ACHN (cell line): ENCODE measurements at places on chromosomes 6 and 20.

DNA sequence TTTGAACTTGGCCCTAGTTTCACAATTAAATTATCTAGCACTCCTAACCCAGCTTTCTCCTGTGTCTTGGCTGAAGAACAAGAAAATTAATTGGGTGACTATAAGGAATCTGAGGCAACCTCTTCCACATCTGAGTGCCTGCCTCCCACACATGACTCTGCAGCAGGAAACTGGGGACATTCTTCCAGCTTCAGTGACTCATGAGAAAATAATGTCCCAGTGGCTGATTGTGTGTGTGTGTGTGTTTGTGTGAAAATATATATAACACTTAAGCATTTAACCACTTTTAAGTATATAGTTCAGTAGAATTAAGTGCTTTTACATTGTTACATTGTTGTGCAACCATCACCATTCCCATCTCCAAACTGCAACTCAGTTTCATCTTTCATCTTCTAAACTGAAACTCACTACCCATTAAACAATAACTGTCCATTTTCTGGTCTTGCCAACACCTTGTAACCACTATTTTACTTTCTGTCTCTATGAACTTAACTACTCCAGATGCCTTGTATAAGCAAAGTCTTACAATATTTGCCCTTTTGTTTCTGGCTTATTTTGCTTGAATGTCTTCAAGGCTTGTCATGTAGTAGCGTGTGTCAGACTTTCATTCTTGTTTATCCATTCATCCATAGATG is 8.7 kb downstream of the TRIM38 start:
- peak; percentile 84 for DNase-seq

DNA sequence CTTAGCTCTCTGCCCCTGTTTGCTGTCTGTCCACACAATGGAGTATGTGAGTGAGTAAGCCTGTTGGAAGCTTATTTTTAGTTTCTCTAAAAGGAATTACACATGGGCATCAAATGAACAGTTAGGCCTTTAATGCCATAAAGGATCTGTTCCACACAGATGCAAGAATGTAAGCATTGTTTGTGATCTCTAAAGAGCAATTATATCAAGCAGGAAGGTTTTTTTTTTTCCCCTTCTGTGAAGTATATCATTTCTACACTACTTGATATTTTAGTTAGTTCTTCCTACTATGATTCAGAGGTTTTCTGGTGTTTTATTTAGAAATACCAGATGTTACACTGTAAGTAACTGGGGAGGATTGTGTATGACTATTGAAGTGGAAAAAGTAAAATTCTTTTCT is 627.5 kb downstream of the COL12A1 start:
- no peak for DNase-seq

DNA sequence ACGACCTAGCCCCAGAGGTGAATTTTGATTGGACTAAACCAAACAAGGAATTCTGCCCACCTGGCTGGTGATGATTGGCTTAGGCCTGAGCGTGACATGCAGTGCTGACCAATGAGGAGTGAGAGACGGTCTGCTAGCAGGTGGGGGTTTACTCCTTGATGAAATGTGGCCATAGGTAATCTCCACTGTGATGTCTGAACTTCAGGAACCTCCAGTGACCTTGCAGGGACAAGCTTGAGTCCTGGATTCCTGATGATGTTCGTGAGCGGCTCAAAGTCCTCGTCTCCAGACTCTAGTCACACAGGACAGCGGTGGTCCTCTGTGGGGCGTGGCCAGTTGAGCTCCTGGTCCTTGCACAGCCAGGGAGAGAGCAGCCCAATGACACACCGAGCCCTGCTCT is 8.4 kb downstream of the VSX1 start:
- no peak for DNase-seq

GRCh38 chr6:54173089-54173488 is 61.8 kb downstream of the MLIP start:
- DNase-seq: peak; percentile 4

GRCh38 chr6:27297857-27298730 is 14.0 kb downstream of the POM121L2 start:
- peak; percentile 62 for DNase-seq

GRCh38 chr20:63363981-63364561 is 2.9 kb upstream of the CHRNA4 start:
- DNase-seq: no peak

DNA sequence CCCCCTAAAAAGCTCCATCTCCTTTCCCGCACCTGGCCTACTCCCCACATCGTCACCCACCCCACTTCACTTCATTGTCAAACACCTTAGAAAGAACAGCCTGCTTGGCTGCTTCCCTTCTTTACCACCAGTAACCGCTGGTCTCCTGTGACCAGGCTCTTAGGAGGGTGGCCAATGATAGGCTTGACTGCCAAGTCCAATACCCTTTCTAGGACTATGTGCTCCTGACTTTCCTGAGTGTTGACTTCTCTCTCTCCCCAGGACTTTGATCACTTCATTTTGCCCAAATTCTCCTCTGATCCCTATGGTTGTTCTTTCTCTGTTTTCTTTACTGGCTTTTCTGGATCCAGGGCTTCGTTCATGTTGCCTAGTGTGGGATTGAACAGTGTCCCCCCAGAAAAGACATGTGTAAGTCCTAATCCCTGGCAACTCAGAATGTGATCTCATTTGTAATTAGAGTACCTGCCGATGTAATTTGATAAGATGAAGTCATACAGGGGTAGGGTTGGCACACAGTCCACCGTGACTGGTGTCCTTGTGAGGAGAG is 254.0 kb downstream of the GMDS start:
- DNase-seq: no peak

DNA sequence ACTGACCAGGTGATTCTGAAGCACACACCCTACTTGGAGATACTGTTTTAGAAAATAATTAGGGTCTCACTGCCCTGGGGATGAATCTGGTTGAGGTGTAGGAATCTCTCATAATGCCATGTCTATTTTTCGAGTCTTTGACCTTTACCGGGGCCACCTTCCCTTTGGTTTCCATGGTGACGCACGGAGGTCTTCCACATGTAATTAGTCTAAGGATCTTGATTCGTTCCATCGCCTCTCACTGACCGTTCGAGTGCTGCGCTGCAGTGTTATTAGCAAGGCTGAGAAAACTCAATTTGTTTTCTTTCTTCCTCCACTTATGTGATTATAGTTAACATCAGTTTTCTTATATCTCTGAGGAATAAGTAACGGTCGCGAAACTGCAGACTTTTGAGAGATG is 144.3 kb upstream of the SPACA1 start:
- no peak for DNase-seq

- DNase-seq: no peak
Observed at GRCh38 chr6:25449774-25450173, 170.6 kb downstream of the CARMIL1 start.

GRCh38 chr6:80541886-80542285 is 435.4 kb downstream of the BCKDHB start:
- no peak for DNase-seq

DNA sequence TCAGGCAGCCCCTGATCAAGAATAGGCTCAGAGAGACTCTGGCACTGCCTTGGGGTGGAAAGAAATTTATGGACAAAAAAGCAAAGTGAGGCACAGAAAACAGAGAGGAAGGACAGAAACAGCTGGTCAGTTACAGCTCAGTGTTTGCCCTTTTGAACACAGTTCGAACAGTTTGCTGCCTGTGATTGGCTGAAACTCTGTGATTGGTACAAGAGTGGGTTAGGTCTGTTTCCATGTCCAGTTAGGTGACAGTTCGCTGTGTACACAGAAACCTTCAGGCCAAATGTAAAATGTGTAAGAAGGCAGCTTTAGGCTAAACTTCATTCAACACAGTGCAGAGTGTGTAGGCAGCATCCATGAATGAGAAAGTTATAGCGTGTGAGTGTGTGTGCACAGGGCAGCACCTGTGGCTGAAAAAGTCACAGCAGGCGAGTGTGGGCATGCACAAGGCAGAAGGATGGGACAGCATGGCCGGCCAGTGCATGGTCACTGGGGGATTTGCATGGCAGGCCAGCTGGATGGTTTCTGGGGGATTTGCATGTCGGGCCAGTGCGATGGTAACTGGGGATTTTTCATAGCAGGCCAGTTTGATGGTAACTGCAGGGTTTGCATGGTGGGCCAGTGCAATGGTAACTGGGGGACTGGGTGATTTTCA is 75.4 kb upstream of the FRMD1 start:
- no peak for DNase-seq

DNA sequence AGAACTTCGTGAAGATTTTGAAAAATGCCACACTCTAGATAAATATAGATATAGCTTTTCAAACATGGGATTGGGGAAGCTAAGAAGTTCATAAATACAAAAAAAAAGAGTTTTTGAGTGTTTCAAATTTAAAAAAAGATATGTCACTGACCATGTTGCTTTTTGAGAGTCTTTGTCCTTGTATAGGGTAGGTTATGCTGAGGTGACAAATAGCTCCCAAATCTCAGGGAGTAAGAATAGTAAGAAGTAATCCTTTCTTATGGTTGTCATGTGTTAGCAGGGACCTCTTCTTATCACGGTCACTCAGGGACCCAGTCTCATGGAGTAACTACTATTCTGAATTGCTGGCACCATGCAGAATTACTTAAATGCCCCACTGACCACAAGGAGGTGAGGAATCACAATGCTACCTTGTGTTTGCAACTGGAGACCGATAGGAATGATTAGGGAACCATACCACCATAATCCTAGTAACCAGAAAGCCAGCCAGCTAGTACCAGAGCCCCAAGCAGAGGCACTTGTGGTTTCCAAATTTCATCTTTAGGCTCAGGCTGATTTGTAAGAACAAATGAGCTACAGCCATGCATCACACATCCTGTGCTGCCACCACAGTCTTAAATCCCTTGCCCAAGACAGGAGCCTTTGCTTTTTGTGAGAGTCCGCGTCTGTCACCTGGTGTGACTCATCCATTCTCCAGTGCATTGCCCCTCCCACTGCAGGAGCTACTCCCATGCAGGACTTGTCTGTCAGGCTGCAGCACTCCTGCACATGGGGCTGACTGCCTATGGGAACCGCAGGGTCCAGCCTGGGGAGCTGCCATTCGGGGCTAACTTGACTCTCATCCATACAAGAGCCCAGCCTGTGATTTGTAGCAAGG is 42.4 kb upstream of the ADGRF4 start:
- peak; percentile 69 for DNase-seq

- no peak for DNase-seq
Observed at GRCh38 chr6:10194816-10195672, 219.8 kb downstream of the TFAP2A start.

DNA sequence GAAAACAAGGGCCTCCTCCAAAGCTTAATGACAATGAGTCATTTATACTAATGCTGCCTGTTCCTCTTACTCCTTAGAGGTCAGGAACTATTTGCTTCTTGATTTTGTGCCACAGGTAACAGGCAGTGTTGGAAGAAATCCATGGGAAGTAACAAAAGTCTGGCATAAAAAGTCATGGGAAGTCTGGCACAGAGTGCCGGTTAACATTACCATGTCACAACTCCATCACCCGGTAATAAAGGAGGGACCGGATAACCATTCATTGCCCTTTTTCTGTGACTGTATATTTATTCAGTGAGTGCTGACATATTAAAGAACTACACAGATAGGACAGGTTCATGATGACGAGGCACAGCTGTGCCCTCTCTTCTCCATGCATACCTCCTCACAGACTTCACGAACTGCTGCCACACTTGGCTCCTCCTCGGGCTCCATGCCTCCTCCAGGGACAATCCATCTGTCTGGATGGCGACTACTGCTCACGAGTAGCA is 50.9 kb downstream of the NUDT3 start:
- no peak for DNase-seq

DNA sequence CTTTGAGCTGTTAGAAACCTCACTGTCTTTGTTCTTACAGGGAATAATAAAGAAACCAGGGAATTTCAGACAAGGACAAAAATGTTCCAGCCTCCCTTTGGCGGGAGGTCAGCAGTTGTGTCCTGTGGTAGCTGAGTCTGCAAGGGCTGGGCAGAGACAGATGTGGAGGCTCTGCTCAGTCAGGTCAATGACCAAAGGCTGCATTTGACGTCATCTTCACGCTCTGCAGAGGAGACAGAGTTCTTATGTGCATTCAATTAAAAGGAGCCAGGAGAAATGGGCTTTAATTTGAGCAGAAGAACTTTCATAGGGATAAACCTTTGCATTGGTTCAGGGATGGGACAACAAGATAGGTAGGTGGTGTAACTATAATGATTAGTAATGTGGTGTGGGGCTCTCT is 45.1 kb upstream of the FOXA2 start:
- no peak for DNase-seq

DNA sequence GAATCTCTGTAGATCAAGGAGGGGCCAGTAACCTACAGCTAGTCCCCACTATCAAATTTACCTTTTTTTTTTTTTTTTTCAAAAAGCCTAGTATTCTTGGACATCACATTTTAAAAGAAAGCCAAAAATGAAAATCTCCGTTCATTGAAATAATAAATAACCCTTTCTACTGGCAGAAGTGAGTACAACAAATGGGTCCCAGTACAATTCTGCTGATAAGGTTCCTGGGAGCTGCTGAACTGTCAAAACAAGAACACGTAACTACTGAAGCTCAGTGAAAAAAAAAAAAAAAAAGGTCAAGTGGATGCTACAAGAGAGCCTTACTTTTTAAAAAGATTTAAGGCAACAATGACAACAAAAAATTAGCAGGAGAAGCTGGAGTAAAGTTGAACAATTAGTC is 464.9 kb downstream of the EPM2A start:
- no peak for DNase-seq

DNA sequence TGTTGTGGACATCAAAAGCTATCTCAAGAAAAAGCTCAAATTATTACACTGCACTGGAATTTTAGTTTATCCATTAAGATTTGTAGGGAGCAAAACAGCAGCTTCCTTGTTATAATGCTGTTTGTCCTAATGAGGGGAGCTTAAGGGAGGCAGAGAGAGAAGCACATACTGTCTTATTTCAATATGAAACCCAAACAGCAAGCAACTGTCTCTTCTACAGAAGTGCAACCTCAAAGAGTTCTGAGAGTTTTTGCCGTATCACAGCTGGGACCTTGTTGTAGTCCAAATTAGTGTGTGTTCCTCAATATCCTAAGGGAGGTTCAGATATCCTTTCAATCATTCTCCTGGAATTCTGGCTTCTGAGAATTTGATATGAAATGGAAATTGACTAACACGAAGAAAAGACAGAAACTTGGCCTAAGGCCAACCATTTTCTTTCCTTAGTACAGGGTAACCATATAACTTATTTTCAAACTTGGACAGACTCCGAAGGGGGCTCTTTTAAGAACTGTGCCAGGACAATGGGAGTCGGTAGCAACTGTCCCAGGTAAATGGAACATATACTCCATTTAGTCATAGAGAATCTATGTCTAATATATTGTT is 149.3 kb upstream of the CCN2 start:
- no peak for DNase-seq

- DNase-seq: peak; percentile 23
Observed at GRCh38 chr6:89140347-89141156, 5.3 kb upstream of the PM20D2 start.

DNA sequence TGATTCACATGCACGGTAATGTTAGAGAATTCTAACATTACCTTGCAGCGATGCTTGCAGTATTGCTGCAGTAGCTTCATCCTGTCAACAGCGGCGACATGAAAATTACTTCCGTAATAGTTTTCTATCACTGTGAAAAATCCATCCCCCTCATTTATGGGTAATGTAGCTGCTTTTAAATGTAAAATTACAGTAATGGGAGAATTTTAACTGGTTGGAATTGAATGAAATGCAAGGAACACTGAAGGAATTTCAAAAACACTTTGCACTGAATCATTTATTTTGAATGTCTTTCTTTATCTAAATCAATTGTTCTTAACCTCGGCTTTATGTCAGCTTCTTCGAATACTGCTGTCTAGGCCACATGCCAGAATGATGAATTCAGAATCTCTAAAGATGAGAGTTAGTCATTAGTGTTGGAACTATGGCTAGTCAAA is 102.4 kb upstream of the HIVEP1 start:
- no peak for DNase-seq

GRCh38 chr6:129894921-129895320 is 33.8 kb upstream of the TMEM244 start:
- no peak for DNase-seq

- no peak for DNase-seq
Observed at GRCh38 chr6:147055821-147056392, 148.3 kb upstream of the STXBP5 start.
